NAMALWA (cell line): ENCODE measurements at places on chromosomes 13 and 19.

- DNase-seq, result no peak
These were observed 14.6 kb upstream of the TMEM255B start for GRCh38 chr13:113744197-113745000.

DNA sequence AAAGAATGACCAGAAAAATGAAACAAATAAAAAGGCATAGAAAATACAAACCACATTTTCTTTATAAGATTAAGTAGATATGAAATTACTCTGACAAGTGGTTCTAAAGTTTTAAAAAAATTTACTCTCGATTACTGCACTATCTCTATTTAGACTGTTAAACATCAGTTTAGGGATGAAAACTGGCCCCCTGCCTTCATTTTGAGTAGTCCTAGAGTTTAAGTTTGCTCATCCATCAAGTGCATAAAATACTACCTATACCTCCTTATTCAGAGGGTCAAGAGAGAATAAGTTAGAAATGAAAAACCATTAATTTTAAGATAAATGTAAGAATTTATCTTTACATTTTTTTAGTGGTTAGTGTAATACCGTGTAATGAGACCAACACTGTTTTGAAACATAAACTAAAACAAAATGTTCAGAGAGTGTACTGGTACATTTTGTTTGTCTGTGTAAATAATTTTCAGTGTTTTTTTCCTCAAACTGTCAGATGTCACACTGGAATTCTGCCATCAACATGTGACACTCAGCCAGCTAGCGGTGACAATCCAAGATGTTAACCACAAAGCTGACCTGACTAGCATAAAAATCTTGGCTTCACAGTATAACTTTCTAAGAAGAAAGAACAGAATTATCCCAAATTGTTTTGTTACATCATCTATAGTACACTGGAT, 184.8 kb upstream of the PCDH20 start:
- DNase-seq, result no peak

DNA sequence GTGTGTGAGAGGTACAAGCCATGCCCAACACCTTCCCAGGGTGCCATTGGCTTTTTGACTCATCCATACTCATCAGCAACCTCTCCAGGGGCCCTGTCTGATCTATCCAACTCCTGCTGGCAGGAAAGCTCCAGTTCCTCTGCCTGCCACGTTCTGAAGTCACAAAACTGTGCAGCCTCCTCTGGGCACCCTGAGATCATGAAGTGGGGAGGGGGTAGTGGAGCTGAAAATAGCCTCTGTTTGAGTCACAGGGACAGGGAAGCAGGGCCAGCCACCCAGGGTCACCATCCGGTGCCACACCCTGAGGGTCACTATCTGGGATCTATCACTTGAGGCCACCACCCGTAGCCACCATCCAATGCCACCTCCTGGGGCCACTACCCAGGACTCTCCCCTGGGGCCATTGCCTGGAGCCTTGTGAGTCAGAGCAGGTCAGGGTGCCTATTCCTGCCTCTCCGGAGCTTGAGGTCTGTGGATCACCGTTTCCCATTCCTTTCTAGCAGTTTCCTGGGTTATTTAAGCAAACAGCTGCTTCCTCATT, 172.1 kb downstream of the NUFIP1 start:
- no peak for DNase-seq

- no peak for DNase-seq
These were observed 36.3 kb downstream of the ZC3H13 start for GRCh38 chr13:46016216-46016615.

DNA sequence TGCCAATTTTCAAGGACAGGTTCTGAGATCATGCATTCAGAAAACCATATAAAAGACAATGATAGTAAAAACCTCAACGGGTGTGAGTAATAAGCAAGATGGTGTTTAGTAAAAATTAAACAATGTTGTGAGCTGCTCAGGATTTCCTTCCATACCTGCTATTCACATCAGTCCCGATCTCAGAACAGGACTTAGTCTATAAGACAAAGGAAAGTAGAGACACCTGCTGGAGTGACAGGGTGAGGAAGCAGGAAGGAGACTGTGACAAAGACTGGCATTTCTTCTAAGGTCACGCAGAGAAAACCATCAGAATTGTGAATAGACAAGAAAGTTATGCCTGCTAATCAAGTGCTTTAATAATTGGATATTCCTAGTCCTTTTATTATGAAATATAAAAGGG, 648.0 kb downstream of the DACH1 start:
- peak; percentile 21 for DNase-seq

DNA sequence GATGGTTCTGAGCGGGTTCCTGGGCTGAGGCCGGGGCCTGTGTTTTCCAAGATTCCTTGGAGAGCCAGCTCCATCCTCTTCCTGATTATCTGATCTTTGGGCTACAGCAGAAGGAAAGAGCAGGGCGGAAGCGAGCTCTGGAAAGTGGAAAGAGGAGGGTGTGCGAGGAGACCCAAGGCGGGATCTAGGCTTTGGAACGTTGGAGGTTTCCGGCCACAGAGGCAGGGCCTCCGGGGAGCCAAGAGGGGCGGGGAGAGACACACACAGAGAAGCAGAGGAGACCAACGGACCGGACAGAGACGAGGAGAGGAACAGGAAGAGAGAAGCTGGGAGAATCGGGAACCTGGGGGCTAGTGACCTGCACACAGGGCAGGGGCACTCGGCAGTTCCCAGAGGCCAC, at the start of gene CLEC11A:
CLEC11A (plus strand) TSS at position 296 of the 400 bp plus-strand sequence. CDS start 162 bp downstream, outside the sequence.
- no peak for DNase-seq

GRCh38 chr13:63297163-63297562, 1881.5 kb upstream of the PCDH20 start:
- no peak for DNase-seq

DNA sequence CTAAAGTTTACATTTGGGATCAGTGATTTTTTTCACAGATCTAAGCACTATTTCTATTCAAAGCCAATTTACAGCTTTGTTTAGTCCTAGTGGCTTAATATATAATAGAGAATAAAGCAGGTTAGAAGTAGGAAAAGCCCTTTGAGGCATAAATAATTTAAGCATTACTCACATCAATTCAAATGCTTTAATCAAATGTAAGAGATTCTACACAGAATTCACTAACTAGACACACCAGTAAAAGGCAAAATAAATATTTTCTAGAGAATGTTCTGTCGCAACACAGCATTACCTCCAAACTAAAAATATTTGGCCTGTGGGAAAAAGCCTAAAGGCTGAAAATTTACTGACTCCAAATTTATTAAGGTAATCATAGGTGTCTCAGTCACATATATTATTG, 31.3 kb downstream of the KCTD12 start:
- no peak for DNase-seq

DNA sequence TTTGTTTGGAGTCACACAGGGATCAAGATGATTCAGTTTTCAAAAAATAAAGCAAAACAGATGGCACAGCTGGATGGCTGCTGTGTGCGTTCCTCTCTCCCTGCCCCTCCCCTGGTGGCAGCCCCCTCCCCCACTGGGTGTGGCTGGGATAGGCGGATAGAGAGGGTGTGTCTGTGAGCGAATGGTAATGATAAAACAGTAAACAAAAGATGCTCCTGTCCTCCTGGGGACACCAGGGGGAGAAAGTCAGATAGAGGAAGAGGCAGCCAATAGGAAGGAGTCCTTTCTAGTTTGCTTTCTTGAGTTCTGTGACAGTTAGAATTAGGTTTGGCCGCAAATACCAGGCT, 6.5 kb downstream of the TMEM255B start:
- DNase-seq, result no peak

GRCh38 chr19:52296773-52297600, at the start of gene ZNF480:
ZNF480 (plus strand) TSS chr19:52297169; CDS start chr19:52300413, 3,244 bp downstream.
- peak; percentile 79 for DNase-seq

- DNase-seq, result no peak
These were observed 38.4 kb downstream of the BRD4 start for GRCh38 chr19:15293781-15294491.

- DNase-seq, result no peak
These were observed 603.9 kb downstream of the DCT start for GRCh38 chr13:93875547-93875946.

DNA sequence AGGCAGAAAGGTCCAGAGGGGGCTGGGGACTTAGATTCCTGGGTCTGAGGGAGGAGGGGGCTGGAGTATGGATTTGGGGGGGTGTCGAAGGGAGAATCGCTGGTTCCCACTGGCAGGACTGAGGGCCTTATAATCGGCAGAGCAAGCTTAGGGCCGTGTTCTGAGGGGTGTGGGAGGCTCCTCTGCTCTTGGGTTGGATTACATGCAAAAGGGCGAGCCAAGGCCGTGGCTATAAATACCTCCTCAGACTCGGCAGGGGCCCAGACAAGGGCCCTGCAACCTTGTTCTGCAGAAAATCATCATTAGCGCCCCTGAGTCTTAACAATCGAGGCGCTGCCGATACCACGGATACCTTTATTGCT, 707 bp upstream of the MAMSTR start:
- no peak for DNase-seq

DNA sequence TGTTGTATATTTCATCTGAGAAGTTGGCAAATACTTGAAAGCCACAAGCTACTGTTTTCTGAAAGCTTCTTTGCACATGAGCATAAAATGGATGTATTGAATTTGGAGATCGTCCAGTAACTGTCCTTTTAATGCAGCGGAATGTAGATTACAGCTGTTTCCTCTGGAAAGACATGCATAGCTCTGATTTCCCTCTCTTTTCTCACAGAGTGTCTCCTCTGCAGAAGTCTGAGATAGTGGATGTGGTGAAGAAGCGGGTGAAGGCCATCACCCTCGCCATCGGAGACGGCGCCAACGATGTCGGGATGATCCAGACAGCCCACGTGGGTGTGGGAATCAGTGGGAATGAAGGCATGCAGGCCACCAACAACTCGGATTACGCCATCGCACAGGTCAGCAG, 283.0 kb downstream of the SHISA2 start:
- DNase-seq, result no peak

DNA sequence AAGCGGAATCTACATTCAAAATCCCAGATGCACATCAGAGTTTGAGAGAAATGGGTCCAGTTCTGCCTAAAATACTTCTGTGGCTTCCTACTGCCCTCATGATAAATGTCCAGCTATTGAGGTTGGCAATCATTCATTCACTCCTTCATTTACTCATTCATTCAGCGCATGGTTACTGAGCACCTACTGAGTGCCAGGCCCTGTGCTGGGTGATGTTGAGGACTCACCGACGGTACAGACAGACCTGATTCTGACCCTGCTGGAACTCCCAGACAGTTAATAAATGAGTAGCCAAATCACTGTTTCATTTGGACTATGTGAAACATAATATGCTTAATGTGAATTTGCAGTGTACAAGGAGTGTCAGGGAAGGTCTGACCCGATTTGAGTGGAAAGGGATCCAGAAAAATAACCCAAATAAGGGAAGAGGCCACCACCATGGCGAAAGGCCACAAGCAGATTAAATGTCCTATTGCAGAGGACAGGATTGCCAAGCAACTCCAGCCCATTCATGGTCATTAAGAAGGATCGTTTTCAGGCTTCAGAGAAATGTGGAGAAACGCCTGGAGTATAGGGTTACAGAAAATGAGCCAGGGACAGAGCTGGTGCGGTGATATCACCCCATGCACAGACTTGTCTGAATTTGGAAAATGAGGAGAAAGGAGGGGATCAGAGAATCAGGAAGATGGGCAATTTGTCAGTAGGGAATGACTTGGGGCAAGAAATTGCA, 20.5 kb downstream of the DYRK1B start:
- DNase-seq, result no peak

GRCh38 chr19:13012690-13013608, 17.7 kb downstream of the NFIX start:
- DNase-seq, result no peak

DNA sequence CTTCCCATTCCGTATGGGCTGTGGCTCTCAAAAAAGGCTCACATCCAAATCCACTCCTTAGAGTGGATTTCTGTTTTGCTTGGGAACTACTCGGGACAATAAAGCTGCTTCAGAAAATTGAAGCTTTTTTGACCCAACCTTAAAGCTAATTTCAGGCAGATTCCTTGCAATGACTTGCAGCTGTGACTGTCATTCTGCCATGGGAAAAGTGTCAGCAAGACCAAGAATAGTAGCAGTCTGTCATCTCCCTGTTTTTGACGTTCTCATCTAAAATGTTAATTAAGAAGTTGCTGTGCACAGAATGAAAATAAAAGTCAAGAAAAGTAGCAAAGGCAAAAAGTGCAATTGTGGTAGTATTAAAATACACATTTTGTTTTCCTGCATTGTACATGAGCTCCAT, 304.7 kb downstream of the COG6 start:
- no peak for DNase-seq

DNA sequence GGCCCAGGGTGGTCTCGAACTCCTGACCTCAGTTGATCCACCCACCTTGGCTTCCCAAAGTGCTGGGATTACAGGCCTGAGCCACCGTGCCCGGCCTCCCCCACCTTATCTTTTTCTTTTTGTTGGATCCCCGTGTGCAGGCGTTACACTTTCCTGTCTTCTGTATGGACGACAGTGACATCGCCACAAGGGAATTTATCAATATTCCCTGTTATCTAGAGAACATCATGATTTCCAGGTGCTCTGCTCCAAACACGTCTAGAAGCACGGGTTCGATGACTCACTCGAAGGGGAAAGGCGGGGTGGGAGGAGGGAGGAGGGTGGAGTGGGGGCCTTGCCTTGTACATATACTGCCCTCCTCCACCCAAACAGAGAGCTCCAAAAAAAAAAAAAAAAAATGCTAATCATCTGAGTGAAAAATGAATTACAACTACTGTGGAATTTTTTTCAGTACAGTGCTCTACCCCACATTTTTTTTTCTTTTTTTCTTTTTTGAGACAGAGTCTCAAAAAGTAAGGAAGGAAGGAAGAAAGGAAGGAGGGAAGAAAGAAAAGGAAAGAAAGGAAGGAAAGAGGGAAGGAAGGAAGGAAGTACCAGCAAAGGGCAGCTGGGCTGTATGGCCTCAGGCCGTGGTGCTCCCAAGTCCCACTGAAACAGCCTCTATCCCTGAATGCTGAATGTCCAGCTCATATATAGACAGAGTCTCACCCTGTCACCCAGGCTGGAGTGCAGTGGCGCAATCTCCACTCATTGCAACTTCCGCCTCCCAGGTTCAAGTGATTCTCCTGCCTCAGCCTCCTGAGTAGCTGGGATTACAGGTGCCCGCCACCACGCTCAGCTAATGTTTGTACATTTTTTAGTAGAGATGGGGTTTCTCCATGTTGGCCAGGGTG, 36.8 kb downstream of the INSR start:
- DNase-seq, result no peak

- no peak for DNase-seq
These were observed 811.4 kb downstream of the DACH1 start for GRCh38 chr13:71055644-71056043.

GRCh38 chr19:3283246-3283751, 58.8 kb downstream of the CELF5 start:
- DNase-seq, result no peak

- DNase-seq, result no peak
These were observed 209.0 kb downstream of the VWA8 start for GRCh38 chr13:41751734-41752445.

- peak; percentile 99 for DNase-seq
These were observed 7.5 kb downstream of the EMP3 start for GRCh38 chr19:48332662-48333466.

DNA sequence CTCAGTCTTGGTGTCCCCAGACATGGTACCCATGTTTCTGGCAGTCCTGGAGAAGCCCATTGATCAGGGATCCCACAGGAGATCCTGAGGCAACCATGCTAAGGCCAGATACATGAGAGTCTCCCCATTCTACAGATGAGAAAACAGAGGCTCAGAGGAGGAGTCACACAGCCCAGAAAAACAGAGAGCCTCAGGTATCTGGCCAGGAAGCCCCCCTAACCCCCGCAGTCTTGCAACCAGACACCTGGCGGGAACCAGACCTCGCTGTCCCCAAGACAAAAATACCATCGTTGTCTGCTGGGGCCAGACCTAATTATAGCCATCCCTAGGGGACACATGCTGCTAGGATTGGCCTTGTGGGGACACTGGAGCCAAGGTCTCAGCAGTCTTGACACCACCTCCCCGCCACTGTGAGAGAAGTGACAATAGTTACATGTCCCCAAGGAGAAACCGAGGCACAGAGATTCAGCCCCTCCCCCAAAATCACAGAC, 1.6 kb upstream of the PDE4C start:
- DNase-seq, result no peak
